ENCODE measurements at places on chromosomes 1 and 21. TPM values are rescaled to one million over a fixed set of nuclear protein-coding genes. Genes with fewer than 3 reads are reported as not detected.

GRCh38 chr21:17402937-17403336 is 109.9 kb upstream of the CXADR start:
- no peaks in the 10 kb centered on the region for H3K36me3 ChIP-seq
- no peaks in the 10 kb centered on the region for H3K4me1 ChIP-seq
- H3K27ac ChIP-seq = no peak overlapping the region
- no peak overlapping the region for H3K4me3 ChIP-seq

GRCh38 chr1:109309347-109309746 is 2.5 kb upstream of the MYBPHL start:
- H3K27ac ChIP-seq = no peak overlapping the region
- no peaks in the 10 kb centered on the region for H3K36me3 ChIP-seq
- no peaks in the 10 kb centered on the region for H3K4me1 ChIP-seq
- no peak for DNase-seq
- no peak overlapping the region for H3K4me3 ChIP-seq
- no peaks in the 10 kb centered on the region for H3K27me3 ChIP-seq

DNA sequence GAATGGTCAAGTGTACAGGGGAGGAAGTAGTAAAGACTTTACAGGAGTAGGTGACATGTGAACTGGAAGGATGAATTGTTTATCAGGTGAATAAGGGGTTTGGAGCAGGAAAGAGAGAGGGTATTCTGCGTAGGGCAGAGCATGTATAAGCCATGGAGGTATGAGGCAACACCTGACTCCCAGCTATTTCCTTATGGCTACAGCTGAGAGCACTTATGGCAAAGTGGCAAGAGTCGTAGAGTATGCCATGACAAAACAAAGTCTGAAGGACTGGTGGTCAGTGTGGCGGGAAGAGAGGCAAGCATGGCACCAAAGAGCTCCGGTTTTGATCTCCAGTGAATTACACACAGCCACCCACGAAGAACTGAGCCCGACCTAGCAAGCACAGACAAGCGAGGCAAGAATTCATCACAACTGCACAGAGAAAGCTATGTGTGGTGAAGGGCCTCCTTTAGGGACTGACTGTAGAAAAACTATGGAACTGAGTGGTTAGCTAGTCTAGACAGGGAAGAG is 9.0 kb upstream of the ELOVL1 start:
- H3K27ac ChIP-seq = no peak overlapping the region
- DNase-seq = no peak
- H3K4me1 ChIP-seq = no peaks in the 10 kb centered on the region
- no peaks in the 10 kb centered on the region for H3K27me3 ChIP-seq
- H3K36me3 ChIP-seq = no peaks in the 10 kb centered on the region

DNA sequence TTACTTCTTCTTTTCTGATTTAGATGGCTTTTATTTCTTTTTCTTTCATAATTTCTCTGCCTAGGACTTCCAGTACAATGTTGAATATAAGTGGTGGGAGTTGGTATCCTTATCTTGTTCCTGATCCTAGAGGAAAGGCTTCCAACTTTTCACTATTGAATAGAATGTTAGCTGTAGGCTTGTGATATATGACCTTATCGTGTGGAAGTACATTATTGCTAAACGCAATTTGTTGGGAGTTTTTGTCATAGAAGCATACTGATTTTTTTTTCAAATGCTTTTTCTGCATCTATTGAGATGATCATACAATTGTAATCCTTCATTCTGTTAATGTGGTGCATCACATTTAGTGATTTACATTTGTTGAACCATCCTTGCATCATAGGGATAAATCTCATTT is 79.5 kb downstream of the FASLG start:
- H3K4me3 ChIP-seq = no peak overlapping the region
- no peaks in the 10 kb centered on the region for H3K27me3 ChIP-seq
- DNase-seq = no peak
- H3K36me3 ChIP-seq = no peaks in the 10 kb centered on the region

The RNF223 gene
- not detected for total RNA-seq

The SDC3 gene
- total RNA-seq = 0.24 TPM

All from naive thymus-derived CD4-positive, alpha-beta T cell (primary cell).